Activated CD4-positive, CD25-positive, alpha-beta regulatory T cell treated with anti-CD3 and anti-CD28 coated beads, Interleukin-2, amount 50 U/mL, for 16 hours (primary cell): ENCODE measurements at places on chromosomes 7 and 10.
A peak's percentile ranks its signal among the peaks of the same experiment; 100 is the strongest.

GRCh38 chr10:110967645-110968044 lies 48.2 kb downstream of the SHOC2 start:
- DNase-seq = no peak

DNA sequence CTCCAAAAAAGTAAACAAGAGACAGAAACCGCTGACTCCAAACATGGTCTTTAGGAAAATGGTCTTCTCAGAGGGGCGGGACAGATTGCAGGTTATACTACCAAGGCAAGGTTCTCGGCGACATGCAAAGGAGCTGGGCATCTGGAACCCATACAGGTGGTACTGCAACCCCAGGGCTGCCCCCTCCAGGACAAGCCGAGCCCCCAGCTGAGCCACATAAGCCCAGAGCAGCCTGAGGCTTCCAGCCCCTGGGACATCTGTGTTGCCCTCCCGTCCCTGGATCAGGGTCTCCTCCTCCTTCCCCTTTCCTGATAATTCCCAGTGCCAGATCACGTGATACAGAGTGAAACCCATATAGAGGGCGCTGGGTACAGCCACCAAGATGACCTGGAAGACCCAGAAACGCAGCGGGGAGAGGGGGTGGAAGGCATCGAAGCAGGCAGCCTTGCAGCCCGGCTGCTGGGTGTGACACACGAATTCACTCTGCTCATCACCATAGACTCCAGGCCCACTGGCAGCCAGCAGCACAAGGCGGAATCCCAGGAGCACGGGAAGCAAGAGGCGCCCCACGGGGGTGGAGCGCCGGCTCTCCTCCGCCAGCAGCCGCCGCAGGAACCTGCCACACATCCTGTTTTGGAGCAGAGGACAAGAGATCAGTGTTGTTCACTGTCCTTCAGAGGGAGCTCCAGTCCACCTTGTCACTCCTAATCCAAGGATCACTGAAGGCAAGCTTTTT lies at the start of gene GJC3:
TSS of gene GJC3 (minus strand) at position 627 of the 736 bp plus-strand sequence. CDS start at position 627, 0 bp downstream.
- no peak for DNase-seq

DNA sequence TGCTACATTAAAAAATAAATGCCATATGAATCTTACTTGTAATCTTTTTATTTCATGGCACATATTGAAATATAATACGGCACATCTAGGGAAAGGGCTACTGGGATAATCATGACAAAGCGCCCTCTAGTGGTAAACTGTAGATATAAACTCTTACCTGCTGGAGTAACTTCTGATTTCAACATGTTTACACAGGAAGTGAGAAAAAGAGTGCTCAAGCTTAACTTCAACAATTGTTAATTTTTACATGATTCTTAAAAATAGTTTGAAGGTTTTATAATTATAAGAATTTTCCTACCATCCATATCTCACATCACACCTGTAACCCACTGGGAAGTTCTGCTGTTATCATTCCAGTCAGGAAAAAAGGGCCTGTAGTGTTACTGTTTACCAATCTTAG lies 2.0 kb upstream of the HEPACAM2 start:
- DNase-seq = no peak

- DNase-seq = peak; percentile 32
Observed at GRCh38 chr10:70887804-70888800, at the start of gene PCBD1. Gene PCBD1, minus strand, starts transcription at chr10:70888565. Its CDS starts 32 bp downstream, at chr10:70888533.

DNA sequence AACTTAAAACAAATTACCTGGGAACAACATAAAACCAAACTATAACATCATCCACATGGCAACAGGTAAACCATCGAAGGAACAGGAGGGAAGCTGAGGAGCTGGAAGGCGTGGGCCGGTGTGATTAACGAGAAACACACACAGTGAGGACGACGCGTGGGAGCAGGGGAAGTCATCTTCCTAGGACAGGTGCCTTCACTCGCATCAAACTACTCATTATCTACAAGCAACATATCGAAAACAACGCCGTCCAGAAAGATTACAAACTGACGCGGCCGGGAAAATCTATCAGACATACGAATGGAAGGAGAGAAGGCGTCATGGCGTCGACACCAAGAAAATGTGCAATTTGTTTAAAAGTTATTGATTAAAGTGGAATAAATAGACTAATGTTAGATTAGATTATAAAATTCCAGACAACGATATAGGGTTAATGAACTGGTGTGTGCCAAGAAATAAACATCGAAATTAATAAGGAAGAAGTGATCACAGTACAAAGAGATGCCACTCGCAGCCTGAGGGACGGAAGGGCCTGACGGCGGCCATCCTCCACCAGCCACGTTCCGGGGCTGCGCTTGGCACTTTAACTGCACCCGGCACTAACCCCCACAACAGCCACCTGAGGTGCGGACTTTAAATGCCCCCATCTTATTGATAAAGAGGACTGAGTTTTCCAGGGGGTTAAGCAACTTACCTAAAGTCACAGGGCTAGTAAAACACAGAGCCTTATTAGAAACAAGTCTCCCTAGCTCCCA lies 581.7 kb downstream of the DNAJB6 start:
- no peak for DNase-seq
